ENCODE measurements at places on chromosomes 1 and 21. TPM values are rescaled to one million over a fixed set of nuclear protein-coding genes. Genes with fewer than 3 reads are reported as not detected.
A peak's percentile ranks its signal among the peaks of the same experiment; 100 is the strongest.

The CD101 gene
- not detected for total RNA-seq

The ANKRD65 gene
- total RNA-seq: not detected

The LRRC38 gene
- total RNA-seq: not detected

The SPATA1 gene
- not detected for total RNA-seq

The SRSF11 gene
- 51.2 TPM for total RNA-seq

The SYNC gene
- total RNA-seq: 0.75 TPM

The TNFRSF25 gene
- total RNA-seq: 4.3 TPM

DNA sequence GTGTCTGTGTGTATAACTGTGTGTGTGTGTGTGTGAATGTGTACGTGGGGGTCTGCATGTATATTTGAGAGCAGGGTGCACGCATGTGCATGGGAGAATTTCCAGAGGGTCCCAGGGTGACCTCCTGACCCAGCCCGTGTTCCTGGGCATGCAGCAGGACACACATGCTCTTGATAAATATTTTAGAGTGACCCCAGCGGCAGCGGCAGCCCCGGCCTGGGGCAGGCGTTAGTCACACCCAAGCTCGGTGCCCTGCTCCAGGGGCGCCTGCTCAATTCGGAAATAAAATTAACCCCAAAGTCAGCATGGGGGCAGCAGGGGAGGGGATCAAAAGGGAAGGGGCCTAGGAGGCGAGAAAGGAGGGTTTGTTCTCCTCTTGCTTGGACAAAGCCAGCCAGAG is 107.5 kb downstream of the PAX7 start:
- no peak for DNase-seq

DNA sequence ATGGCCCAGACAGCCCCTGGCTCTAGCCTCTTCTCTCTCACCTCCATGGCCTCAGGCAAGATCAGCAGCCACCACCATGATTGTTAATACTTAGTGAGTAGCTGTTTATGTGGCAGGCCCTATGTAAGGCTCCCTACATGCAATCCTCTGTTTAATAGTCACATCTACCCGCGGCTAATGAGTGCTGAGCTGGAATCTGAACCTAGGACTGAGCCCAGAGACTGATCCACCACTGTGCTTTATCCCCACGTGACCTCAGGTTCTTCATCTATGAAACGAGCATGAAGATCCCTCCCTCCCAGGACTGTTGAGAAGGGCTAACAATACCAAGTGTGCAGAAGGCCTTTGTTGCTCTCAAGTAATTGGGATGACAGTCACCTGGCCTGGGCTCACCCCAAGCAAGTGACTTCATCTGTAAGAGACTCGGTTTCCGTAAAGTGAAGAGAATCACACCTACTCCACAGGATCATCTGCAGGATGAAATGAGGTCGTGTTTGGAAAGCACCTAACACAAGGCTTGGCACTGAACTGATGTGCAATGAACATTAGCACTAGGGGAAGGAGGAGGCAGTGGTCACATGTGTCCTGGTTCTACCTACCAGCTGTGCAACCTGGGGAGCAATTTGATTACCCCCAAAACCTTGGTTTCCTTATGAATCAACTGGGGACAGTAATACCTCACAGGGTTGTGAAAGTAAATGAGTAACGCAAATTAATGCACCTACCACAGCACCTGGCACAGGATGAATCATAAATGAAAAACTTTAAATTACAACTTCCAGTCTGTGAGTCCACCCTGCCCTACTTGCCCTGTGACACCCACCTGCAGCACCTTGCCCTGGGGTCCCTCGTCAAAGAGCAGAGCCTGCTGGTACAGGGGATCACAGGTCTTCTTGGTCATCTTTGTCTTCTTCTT is 37.2 kb downstream of the RIMS3 start:
- no peak for DNase-seq

GRCh38 chr1:173688300-173688699 is 18.6 kb upstream of the ANKRD45 start:
- no peak for DNase-seq

DNA sequence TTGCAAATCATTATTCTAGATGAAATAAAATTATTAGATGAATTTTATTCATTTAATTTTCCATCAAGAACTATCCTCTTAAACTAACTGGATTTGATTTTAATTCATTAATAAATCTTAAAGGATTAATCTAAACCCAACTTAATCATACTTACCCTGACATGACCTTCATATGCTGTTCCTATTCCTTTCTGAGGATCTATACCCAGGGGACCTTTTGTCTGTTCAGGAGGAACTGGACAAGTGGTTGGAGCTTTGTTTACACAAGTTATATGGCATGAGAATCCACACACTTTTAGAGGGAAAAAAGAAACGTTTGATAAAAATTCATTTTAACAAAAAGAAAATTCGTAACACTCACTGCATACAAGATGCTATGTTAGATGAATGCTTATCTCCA is 95.2 kb downstream of the COQ8A start:
- no peak for DNase-seq

DNA sequence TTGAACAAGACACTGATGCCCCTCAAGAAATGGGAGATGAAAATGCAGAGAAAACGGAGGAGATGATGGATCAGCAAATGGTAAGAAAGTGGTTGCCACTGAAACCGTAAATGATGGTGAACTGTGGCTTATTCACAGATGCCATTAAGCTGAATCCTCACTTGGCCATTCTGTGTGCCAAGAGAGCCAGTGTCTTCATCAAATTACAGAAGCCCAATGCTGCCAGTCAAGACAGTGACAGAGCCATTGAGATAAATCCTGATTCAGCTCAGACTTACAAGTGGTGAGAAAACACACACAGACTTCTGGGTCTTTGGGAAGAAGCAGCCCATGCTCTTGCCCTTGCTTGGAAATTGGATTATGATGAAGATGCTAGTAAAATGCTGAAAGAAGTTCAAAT is 52.5 kb downstream of the NBPF6 start:
- no peak for DNase-seq

- DNase-seq: peak; percentile 52
These were observed at the start of gene PADI2 for GRCh38 chr1:17119076-17119772. Gene PADI2, minus strand, starts transcription at chr1:17119451. Its CDS starts 80 bp downstream, at chr1:17119371.

GRCh38 chr1:234687011-234687410 is 77.0 kb upstream of the IRF2BP2 start:
- no peak for DNase-seq

- no peak for DNase-seq
These were observed 545.9 kb downstream of the PLPP3 start for GRCh38 chr1:56033321-56034037.

- DNase-seq: no peak
These were observed 24.9 kb upstream of the KCNC4 start for GRCh38 chr1:110185181-110185580.

GRCh38 chr1:94578856-94579255 is 37.3 kb upstream of the F3 start:
- DNase-seq: no peak

DNA sequence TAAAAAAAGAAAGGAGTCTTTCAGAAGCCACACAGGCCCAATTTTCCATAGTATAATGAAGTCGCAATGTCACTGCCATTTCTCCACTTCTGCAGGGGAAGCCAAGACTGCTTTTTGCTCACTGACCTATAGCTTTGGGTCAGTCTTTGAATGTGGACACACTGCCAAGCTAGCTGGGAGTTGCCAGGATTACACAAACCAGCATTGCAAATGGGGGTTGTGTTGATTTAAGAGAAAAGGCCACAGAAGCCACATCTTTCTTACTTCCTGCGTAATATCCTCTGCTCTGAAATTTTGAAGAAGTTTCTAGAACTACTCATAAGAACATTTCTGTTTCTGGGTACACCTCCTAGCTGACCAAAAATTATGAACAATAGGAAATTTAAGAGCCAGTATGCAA is 45.8 kb upstream of the SAMSN1 start:
- DNase-seq: no peak

DNA sequence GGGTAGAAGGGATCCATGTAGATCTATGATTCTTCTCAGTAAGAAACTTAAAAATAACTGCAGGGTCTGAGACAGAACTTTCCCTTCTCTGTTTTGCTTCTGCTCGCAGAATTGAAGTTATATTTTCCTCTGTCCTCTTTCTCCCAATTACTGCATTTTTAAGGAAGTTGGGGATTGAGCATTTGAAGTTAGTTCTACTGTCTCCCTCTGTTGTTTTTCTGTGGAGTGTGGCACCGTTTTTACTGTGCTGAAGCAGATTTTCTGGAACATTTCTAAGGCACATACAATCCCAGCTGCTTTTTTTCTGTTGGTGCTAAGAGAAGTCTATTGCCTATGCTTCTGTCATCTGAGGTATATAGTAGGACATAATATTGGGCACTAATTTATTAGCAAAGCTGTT is 43.3 kb downstream of the RASAL2 start:
- DNase-seq: no peak

DNA sequence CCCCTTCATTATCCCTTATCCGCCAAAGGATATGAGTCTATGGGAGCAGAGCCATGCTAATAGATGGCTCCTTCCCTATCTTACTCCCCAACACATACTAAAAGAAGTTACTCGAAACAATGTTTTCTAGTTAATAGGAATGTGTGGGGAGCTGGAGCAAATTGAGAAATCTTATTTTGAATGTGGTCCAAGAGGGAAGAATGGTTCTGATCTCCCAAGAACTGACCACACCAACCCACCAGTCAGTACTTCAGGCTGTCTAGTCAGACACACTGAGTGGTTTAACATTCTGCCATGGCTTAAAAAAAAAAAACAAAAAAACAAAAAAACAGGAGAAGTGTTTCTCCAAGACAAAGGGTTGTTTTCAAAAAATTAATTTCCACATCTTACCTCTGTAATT is 31.5 kb upstream of the DNASE2B start:
- DNase-seq: no peak
